ENCODE measurements at places on chromosomes 16 and 17. TPM values are rescaled to one million over a fixed set of nuclear protein-coding genes. Genes with fewer than 3 reads are reported as not detected.

GRCh38 chr16:21103941-21104860 lies 46.4 kb downstream of the DNAH3 start:
- DNase-seq, result no peak

DNA sequence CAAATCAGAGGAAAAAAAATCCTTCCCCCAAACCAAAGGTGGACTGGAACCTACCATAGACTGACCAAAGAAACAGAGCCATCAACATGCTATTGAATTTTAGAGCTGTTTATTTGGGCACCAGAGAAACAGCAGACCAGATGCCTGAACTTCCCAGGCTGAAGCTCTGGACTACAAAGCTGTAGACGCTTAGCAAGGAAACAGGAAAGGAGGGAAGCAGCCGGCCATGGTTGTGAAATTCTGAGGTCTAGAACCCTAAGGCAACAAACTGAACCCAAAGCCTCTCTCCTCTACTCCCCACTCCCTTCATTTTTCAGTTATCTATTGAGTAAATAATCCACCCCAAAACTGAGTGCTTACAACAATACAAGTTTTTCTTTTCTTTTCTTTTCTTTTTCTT lies 45.4 kb upstream of the MEIOC start:
- DNase-seq, result no peak

DNA sequence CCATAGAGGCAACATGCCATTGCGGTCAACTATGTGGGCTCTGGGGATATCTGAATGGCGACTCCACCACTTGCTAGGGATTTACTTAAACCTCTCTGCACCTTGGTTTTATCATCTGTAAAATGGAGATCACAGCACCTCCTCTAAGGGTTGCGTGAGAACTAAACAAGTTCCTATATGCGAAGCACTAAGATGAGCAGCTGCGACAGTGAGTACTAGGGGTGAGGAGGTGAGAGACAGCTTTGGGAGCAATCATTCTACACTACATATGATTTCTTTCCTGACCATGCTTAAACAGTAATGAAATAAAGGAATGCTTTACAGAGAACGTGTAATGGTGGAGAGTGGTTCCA lies 61.4 kb downstream of the CREBBP start:
- DNase-seq, result no peak

GRCh38 chr16:30490210-30490609 lies 17.7 kb downstream of the ITGAL start:
- DNase-seq, result no peak

The MAF gene
- total RNA-seq, result 44.0 TPM

The ARSG gene
- total RNA-seq, result 3.4 TPM

The ZNF213 gene
- total RNA-seq, result 2.7 TPM
